ENCODE measurements at places on chromosomes 6 and 20. TPM values are rescaled to one million over a fixed set of nuclear protein-coding genes. Genes with fewer than 3 reads are reported as not detected.

UNC5CL gene
- total RNA-seq, result 0.43 TPM

FAM209A gene
- not detected for total RNA-seq

MCHR2 gene
- not detected for total RNA-seq

- H3K36me3 ChIP-seq, result no peaks in the 10 kb centered on the region
- no peak for DNase-seq
- peaks cover 6% of the 10 kb centered on the region for H3K4me1 ChIP-seq
- H3K27ac ChIP-seq, result no peak overlapping the region
- H3K27me3 ChIP-seq, result no peaks in the 10 kb centered on the region
Measured at GRCh38 chr6:134148566-134148965, 96.1 kb upstream of the SLC2A12 start.

GRCh38 chr6:43823879-43824702, 54.1 kb downstream of the VEGFA start:
- H3K27me3 ChIP-seq, result no peaks in the 10 kb centered on the region
- H3K36me3 ChIP-seq, result no peaks in the 10 kb centered on the region
- H3K27ac ChIP-seq, result no peak overlapping the region
- no peaks in the 10 kb centered on the region for H3K4me1 ChIP-seq
- no peak overlapping the region for H3K4me3 ChIP-seq
- DNase-seq, result no peak
